Activated T-cell treated with anti-CD3 and anti-CD28 coated beads, Interleukin-2, amount 50 U/mL, for 4 hours (primary cell): ENCODE measurements at places on chromosomes 1 and 21. TPM values are rescaled to one million over a fixed set of nuclear protein-coding genes. Genes with fewer than 3 reads are reported as not detected.

- DNase-seq = no peak
These were observed 18.2 kb downstream of the PRRX1 start for GRCh38 chr1:170682169-170682568.

FDPS gene
- 185 TPM for total RNA-seq

RHD gene
- not detected for total RNA-seq

- DNase-seq = no peak
These were observed 73.4 kb downstream of the ZP4 start for GRCh38 chr1:237817277-237817676.

OR10J1 gene
- total RNA-seq = not detected

NUP210L gene
- 0.08 TPM for total RNA-seq

ANGPTL3 gene
- total RNA-seq = not detected

DNA sequence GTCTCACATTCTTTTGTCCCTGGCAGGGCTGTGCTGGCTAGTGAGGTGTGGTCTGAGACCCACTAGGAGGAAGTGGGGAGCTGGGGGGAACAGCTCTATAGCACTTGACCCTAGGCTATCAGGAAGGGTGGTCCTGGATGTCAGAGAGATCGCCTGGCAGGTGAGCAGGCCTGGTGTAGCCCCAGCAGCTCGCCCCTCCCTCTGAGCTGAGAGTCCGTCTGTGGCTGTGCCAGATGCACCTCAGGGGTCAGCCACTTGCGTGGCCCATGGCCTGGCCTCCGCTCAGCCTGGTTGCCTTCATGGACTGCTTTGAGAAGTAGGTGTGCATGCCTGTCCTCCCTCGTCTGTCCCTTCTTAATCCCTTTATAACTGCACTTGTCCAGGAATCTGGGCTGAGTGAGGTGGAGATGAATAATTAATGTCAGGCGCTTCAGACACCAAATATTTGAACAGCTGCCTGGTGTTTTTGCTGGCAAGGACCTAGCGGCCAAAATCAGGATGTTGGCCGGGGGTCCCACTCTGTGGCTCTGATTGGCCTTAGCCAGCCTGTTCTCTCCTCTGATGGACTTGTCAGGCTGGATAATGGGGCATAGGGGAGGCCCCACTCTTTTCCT is 30.5 kb downstream of the TMEM53 start:
- DNase-seq = no peak

DNA sequence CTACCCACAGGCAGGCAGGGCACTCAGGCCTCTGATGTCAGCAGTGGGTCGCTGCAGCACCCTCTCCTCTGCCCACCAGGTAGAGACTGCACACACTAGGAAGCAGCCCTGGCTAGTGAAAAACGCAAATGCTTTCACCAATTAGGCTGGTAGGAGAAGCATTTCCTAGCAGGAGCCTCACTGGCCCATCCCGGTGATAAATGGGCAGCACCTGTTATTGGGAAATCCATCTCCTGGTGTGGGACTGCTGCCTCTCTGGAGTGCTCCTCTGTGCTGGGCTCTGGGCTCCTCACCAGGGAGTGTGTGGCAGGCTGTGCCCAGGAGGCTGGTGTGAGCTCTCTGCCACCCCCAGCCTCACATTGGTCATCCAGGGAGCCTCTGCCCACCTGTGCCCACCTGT is 28.6 kb downstream of the LRP8 start:
- no peak for DNase-seq

- no peak for DNase-seq
These were observed 14.6 kb downstream of the NGF start for GRCh38 chr1:115323366-115324004.

GRCh38 chr1:78814176-78814575 is 164.5 kb downstream of the IFI44 start:
- no peak for DNase-seq

GRCh38 chr1:21068937-21069336 is 107.8 kb downstream of the EIF4G3 start:
- DNase-seq = no peak

- DNase-seq = no peak
These were observed 105.7 kb downstream of the PRDM16 start for GRCh38 chr1:3174487-3175247.

GRCh38 chr1:84427250-84428188 is 29.2 kb downstream of the DNASE2B start:
- DNase-seq = no peak
